Astrocyte (in vitro differentiated cells and primary cell): ENCODE measurements at places on chromosomes 7 and 10.
A peak's percentile ranks its signal among the peaks of the same experiment; 100 is the strongest.

DNA sequence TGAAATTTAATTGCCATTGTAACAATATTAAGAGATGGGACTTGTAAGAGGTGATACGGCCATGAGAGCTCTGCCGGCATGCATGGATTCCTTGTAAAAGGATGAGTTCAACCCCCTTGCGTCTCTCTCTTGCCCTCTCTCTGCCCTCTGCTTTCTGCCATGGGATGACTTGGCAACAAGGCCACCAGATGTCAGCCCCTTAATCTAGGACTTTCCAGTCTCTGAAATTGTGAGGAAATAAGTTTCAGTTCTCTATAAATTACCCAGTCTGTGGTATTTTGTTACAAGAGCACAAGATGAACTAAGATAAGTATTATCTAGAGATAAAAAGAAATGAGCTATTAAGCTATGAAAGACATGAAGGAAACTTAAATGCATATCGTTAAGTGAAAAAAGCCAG is 145.7 kb upstream of the AHR start:
- DNase-seq = no peak

DNA sequence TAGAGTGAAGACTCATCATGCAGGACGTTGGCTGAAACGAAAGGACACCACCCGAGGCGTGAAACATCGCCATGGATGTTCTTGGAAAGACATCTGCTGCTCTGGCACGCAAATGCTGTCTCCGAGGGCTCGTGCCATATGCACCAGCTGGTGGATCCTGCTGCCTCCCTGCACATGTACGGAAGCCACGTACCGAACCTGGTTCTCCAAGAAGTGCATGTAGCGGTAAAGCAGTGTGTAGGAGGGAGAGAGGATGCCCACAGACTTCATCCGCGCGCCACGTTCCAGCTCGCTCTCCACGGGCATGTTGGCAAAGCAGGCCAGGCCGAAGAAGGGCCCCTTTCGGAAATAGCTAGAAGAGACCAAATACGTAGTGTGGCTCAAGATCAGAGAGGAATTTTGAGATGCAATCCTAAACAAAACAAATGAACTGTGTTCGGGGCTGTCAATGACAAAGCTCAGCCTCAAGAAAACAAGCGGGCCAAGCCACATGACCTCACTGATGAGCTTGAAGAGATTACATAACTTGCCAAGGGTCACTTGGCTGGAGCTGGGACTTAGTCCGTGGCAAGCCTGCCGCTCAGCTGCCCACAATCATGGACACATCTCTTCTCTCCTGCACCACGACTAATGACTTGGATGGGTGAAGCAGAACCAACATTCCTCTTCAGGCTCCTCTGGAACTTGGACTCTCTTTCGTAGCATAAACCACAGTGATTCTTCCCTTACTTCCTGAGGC is 16.5 kb downstream of the DENND11 start:
- DNase-seq = peak; percentile 53

GRCh38 chr7:901388-902154 is 25.2 kb downstream of the GET4 start:
- peak; percentile 31 for DNase-seq

- DNase-seq = no peak
Measured at GRCh38 chr7:12814107-12814506, 126.7 kb downstream of the ARL4A start.

- no peak for DNase-seq
Measured at GRCh38 chr10:47454780-47455058, 29.2 kb downstream of the ANXA8 start.

DNA sequence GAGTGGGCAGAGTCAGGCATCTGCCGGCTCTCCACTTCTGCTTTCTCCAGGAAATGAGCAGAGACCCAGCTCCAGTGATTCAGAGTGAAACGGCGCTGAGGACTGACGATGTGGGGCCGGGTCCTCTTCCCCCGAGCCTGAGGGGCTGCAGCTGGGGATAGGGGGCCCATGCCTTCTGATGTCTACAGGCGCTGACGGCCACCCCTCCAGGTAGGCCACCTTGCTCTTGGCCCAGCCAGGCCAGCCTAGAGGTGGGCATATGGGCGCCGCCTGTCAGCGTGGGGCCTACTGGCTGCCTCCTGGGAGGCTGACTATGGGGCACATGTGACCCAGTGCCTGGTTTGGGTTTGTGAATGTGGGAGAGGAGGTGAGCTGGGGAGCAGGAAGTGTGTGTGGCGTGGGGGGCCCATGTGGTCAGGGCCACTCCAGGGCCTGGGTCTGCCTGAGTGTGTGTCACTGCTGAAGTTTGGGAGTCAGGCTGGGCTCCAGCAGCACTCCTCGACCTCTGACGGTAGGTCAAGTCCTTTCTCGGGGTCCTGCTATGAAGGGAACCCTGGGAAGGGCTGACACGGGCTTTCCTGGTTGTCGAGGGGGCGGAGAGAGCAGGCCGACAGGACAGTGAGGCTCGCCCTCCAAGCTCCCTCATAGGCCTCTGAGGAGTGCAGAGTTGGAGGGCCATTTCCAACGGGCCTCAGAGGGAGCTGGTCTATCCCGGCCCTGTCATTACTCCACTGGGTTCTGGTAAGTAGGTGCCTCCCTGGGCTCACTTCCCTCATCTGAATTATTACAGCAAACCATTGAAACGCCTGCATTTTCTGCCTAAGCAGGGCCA is at the start of gene WDFY4:
TSS of gene WDFY4 (plus strand) at position 82 of the 832 bp plus-strand sequence. CDS start 24,860 bp downstream, outside the sequence.
- no peak for DNase-seq

DNA sequence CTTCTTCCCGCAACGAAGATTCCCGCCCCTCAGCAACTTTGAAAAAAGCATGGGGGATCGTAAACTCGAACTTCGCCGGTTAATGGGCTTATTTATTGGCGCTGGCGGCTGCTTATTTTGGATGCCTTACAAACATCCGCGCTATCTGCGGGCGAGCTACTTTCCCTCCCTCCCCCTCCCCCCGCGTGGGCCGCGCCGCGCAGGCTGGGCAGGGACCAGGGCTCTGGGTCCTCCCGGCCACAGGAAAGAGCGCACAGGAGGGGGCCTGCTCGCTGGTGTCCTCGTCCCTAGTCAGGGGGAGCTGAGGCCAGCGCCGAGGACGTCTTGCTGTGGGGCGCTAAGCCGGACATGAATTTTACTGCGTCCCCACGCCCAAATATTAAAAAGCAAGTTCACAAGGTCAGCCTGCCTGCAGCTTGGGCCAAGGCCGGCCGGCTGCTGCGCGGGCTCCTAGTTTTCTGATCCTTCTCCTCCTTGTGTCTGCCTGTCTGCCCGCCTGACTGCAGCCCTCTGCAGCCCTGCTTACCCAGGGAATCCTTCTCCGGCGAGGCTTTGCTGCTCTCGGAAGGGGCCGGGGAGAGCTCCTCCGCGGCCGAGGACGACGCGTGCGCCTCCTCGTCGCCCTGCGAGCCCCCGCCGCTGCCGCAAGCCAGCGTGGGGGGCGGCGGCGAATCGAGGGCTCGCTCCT is 1.2 kb downstream of the HOXA10 start:
- DNase-seq = no peak

- peak; percentile 23 for DNase-seq
Measured at GRCh38 chr10:86642499-86642898, 11.8 kb upstream of the OPN4 start.

GRCh38 chr7:25562673-25563182 is 334.4 kb upstream of the NPVF start:
- no peak for DNase-seq

GRCh38 chr10:80579181-80579763 is 41.6 kb downstream of the SH2D4B start:
- DNase-seq = no peak

GRCh38 chr10:71920540-71921323 is 43.5 kb upstream of the CHST3 start:
- peak; percentile 11 for DNase-seq

DNA sequence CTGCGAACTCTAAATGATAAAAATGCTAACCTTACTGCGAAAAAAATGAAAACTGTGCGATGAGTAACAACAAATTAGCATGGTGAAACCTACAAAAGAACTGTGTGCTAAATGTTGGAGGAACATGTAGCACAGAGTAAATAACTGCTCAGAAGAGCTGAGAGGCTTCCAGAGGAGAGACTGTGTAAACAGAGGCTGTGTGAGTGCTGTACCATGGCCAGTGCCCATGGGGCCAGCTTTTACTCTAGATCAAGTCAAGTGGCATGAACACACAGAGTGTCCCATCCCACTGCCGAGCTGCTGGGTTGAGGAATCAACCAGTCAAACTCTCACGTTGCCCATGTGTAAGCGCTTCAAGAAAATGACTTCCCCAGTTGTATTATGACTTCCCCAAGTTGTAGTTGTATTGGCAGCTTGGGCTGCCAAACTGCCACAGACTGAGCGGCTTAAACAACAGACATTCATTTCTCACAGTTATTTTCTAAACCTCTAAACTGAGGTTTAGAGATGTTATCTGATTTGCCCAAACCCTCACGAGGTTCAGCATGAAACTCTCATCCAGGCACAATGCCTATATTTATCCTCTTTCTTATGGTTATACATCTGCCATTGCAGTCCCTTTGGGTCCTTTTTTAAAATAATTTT is 270.7 kb downstream of the ABCA13 start:
- DNase-seq = no peak

DNA sequence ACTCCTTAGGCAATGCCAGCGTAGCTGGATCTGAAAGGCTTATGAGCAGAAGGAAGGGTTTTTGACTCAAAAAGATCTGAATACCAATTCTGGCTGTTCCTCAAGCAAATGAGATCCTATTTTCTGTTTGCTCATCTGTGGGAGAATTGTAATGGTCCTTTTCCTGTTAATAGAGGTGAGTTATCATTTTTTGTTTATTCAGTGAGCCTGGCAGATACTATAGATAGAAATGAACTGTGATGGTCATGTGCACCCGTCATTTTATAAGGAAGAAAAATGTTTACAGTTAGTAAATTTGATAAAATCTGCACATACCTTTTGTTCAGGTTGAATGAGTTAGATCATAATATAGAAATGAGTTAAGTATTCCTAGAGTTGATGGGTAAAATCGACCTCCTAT is 97.7 kb downstream of the ACTR3B start:
- no peak for DNase-seq

DNA sequence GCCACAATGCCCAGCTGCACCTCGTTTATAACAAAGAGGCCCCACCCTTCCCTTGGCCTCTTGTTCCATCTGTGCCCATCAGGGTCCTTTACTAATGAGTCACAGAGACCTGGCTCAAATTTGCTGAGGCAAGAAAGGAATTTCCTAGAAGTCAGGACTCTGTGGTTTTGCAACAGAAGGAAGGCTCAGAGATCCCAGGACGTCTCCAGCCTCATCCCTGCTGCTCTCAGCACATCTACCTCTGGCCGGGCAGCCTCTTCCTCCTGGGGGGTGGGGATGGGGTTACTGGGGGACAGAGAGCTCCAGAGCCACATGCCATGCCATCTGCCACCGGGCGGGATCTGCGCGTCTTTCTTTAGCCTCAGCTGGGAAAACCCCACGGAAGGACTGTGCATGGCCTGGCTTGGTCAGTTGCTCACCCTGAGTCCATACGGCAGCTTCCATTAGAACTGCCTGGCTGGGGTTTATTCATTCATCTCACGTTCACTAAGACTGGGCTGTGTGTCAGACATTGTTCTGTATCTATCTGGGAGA is 41.9 kb upstream of the PSMG3 start:
- DNase-seq = peak; percentile 92

DNA sequence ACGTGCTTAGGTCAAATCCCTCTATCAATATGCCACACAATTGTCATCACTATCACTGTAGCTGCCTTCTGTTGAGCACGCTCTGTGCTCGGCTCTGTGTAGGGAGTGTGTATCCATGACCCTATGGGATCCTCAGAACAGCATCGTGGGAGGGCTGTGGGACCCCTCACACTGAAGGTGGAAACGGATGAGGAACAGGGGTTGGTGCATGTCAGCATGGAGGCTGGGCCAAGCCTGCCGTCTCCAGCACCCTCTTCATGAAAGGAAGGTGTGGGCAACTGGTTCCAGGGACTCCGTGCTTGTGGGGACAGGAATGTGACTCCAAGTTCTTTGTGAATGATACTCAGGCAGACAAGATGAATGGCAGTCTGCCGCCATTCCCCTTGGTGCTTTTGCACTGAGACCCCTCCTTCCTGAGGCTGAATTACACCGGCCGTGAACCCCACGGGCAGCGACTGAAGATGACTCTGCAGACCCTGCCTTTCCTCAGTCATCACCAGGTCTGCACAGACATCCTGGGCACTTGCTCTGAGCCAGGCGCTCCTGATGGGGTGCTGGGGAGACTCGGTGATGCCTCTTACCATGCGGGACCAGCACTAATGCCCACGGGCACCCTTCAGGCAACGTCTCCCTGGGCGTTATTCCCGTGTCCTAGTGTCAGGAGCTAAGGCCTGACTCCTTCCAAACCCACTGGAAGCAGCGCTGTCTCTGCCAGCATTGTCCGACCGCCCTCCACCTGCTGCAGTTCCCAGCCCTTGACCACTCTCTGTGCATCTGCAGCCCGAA is 495.2 kb downstream of the TCERG1L start:
- DNase-seq = no peak

- peak; percentile 68 for DNase-seq
Measured at GRCh38 chr10:103852189-103852711, 3.1 kb downstream of the SH3PXD2A start.

GRCh38 chr10:71366690-71367089 is 30.0 kb upstream of the CDH23 start:
- no peak for DNase-seq

DNA sequence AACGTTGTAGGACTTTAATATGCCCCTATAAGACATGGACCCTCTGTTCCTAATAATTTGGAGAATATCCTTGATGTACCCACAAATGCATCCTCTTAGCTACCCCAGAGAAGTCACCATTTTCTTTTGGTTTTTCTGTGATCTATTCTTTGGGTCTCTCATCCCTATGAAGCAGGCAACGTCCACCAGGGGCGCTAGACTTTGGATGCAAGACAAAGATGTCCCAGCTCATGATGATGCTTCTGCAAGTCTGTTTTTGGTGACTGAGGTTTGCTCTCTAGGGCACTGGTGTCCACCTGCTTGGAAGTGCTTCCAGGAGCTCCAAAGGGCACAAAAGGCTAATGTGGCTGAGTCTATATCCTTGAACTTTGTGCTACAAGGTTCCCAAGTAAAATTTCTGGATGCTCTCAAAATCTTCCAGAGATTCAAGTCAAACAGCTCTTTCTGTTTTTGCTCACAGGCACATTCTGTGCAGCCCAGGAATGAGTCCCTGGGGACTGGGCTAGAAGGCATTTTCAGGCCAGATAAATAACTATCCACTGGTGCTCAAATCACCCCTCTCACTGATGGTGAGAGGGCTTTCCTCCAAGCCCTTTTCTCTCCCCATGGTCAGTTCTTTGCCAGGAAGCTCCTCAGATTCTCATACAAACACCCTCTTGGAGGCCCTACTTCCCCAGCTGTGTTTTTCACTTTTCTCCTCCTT is 166.4 kb downstream of the C7orf25 start:
- no peak for DNase-seq

DNA sequence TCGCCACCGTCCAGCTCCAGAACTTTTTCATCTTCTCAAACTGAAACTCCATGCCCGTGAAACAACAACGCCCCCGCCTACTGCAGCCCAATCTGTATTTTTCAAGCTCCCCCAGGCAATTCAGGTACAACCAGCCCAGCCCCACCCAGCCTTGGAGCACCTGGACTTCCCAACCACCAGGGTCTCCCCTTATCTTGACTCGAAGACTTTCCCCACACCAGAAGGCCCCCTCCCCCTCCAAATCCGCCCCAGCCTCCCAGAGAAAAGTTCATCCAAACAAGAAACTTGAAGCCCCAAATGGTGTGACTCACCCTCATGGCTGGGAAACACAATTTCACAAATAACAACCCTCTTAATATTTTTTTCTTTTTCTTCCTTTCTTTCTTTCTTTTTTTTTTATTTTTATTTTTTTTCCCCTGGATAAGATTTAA is 10.6 kb downstream of the ZCCHC24 start:
- DNase-seq = peak; percentile 80

- DNase-seq = no peak
Measured at GRCh38 chr7:45031829-45032228, 31.8 kb downstream of the CCM2 start.

- DNase-seq = peak; percentile 68
Measured at GRCh38 chr7:37211097-37211880, 237.4 kb downstream of the ELMO1 start.

- DNase-seq = no peak
Measured at GRCh38 chr10:132162021-132162531, 24.7 kb upstream of the DPYSL4 start.
